ENCODE measurements at places on chromosomes 3 and 15.

GRCh38 chr3:150314248-150315004 is 93.7 kb upstream of the TSC22D2 start:
- DNase-seq, result no peak

GRCh38 chr3:44914936-44915335 is 40.5 kb downstream of the TGM4 start:
- no peak for DNase-seq

DNA sequence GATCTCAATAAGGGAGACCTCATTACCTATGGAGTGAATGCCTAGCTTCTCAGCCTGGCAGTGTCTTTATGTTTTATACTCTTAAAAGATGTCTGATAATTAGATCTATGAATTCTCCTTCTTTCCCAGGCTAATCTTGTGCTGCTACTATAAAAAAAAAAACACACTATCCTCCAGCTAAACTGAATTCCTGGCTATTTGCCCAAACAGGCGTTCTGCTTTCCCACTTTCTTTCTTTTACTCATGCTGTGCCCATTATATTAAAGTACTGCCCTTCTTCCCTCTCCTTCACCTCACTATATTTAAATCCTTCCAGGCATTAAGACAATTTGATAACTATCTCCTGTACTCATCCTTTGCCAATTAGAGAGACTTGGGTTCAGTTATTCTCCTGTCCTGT is 1134.9 kb downstream of the ROBO2 start:
- DNase-seq, result no peak

- DNase-seq, result no peak
Measured at GRCh38 chr3:94735354-94735753, 672.5 kb downstream of the NSUN3 start.

DNA sequence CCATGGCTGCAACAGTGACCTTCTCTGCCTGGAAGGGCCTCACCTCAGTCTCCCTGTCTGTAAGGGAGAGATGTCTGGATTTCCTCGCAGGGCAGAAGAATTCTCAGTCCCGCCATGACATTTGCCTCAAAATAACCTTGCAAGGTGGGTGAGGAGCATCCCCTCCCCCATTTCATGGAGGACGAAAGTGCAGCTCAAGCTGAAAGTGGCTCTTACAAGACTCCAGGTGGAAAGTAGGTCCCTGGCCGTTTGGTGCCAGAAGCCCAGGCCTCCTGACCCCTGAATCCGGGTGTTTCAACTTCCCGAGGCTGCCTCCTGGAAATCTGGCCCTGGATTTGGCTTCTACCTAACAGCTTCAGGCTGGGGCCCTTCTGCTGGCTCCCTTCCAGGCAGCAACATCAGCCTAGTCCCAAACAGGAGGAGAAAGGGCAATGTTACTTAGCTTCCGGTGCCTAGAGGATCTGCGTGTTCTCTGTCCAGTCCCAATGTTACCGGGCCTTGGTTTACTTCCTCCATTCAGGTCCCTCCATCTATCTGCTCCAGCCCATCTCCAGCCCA is 769 bp upstream of the CSPG4 start:
- no peak for DNase-seq

- DNase-seq, result no peak
Measured at GRCh38 chr15:36371509-36371908, 207.9 kb upstream of the CDIN1 start.

All from stimulated activated CD8-positive, alpha-beta memory T cell treated with anti-CD3 and anti-CD28 coated beads, Interleukin-12 subunit alpha, Interleukin-12 subunit beta, amount 100 ng/mL, for 4 hours (primary cell).